ENCODE measurements at places on chromosomes 4 and X.

DNA sequence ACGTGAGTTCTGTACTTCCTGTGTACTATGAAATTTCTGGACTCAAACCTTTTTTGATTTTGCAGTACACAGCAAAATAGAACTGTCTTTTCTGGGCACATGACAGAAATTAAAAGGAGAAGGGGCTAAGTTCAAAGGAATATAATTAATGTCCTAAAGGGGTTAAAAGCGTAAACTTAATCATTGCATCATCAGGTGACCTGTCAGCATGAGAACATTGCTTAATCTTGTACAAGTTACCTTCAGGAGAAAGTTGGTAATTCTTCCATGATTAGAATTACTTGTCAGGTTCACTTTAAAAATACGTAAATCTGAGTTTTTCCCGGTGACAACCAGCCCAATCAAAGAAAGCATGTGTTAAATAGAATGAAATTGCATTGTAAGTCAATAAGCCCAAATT is 43.2 kb upstream of the PNPLA4 start:
- no peak for DNase-seq

DNA sequence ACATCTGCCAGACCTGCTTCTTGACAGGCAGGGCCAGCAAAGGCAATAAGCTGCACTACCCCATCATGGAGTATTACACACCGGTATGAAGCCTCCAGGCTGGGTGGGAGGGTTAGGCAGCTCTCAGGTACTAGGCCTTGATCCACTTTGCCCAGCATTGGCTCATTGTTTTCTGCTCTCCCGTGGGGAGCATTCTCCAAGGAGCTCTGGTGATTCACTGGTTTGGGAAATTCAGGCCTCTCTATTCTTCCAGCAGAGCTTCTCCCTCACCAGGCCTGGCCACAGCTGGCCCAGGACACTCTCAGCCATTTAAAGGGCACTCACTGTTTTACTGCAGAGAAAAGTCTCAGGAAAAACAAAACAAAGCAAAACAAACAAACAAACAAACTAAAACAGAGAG is 33.0 kb downstream of the DRP2 start:
- DNase-seq, result no peak

DNA sequence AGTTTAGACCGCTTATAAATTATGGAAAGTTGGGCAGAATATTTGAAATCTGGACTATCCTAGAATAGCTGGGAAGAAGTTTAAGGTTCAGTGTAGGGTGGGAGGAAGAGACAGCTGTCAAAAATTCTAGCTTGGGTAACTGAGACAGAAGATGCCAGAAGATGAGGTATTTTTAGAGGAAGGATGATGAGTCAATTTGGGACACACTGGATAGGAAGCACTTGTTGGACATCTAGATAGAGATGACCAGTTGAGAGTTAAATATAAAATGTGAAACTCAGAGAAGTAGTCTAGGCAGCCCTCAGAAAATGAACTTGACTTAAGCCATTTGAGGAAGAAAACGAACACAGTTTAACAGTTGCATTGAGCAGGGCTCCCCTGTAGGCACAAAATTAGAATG is 137.9 kb upstream of the MAP9 start:
- no peak for DNase-seq

DNA sequence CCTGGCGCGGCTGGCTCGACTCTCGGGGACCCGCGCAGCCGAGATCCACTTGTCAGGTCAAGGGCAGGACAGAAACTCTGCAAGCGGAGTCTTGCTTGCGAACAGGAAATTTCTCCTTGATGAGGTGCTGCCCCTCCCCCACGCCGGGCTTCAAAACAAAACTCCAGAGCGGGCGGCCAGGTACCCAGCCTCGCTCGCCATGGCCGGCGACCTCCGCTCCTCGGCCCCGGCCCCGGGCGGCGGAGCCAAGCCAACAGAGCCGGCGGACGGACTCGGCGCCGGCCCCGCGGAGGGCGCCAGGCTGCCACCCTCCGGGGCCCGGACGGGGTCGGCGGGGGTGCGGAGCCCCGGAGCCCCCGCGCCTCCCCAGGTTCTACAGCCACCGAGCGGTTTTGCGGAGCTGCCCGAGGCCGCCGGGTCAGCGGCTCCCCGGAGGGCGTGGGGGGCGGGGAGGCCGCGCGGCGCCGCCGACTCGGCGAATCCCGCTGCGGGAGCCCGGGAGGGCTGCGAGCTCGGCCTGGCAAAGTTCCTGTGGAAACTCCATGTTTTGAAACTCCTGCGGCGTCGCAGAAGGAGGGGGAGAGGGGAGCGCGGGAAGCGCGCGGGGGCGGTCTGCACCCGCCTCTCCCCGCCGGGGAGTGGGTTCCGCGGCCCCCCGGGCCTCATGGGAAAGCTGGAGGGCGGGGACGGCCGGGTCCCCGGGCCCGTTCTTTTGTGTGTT is 11.7 kb upstream of the BCOR start:
- DNase-seq, result no peak

DNA sequence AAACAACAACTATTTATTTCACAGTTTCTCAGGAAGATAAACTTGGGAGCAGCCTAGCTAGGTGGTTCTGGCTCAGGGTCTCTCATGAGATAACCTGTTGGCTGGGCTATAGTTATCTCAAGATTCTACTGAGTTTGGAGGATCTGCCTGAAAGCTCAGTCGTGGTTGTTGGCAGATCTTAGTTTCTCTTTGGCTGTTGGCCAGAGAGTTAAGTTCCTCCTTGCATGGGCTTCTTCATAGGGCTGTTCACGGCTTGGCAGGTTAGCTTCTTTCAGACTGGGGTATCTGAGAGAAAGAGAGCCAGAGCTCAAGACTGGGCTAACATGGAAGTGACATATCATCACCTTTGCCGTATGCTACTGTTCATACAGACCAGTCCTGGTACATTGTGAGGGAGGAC is 28.7 kb downstream of the SEC24B start:
- no peak for DNase-seq

DNA sequence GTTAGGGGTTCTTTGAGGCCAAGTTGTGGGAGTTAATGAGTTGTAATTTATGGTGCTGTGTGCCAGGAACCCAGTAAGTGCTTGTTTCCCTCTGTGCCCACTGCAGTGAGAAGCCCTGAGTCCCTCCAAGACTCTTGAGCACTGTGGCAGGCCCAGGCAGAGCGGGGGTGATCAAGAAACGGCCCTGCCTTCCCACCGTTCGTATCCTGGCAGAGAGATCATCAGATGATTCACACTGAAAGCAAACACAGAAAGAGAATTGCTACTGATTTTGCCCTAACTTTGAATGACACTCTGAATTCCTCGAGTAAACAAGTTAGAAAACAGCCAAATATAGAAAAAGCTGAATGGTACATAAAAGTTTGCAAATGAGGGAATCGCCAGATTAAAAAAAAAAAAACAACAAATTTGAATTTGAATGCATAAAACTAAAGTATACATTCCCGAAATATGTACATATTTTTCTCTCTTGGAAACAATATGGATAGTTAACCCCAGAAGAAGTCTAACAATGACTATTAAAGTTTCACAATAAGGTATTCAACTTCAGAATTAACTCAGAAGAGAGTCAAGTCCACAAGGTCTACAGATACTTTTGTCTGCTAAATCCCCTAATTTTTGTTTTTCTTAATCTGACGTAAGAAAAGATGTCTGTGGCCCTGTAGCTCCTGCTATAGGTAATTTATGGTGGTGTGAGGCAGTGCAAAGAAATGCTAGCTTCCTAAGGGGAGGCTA is 71.8 kb downstream of the AFAP1 start:
- DNase-seq, result no peak

DNA sequence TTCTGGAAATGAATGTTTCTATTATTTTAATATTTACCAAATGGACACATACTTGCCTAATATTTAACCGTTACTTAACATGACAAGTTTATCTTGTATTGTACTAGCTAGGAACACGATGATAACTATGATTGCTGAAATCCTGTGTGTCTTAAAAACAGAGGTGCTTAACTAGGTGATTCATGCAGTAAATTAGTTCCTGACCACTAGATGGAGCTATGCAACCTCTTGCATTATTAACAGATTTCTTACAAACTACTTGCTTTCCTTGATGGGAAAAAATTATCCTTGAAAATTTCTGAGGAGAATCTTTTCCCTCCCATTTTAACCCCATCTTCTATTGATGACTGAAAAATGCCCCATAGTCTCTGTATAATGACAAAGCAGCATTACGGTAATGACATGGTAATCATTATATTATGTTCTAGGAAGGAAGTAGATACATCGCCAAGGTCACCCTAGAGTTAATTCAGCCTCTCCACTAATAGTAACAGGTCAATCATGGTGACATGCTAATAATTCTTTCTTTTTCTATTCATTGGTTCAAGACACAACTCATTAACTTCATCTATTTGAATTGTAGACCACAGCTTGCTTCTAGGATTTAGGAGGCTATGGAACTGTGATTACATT is 844.2 kb downstream of the RAPGEF2 start:
- no peak for DNase-seq

GRCh38 chrX:18126971-18127370 is 93.7 kb downstream of the BEND2 start:
- no peak for DNase-seq

DNA sequence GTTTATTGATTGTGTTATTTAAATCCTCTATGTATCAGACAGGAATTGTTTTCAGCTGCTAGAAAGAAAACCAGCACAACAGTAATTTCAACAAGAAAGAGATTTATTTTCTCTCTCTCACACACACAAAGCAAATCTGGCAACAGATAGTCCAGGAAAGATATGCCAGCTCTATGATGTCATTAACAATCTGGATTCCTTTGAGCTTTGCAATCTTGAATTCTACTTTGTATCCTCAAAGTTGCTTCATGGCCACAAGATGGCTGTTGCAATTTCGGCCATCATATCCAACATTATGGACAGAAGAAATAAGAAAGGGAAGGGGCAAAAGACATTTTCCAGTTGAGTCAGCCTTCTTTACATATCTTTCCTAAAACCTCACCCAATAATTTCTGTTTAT is 19.8 kb upstream of the FMR1 start:
- DNase-seq, result no peak

- DNase-seq, result no peak
Measured at GRCh38 chr4:157013656-157014055, 42.1 kb upstream of the PDGFC start.

DNA sequence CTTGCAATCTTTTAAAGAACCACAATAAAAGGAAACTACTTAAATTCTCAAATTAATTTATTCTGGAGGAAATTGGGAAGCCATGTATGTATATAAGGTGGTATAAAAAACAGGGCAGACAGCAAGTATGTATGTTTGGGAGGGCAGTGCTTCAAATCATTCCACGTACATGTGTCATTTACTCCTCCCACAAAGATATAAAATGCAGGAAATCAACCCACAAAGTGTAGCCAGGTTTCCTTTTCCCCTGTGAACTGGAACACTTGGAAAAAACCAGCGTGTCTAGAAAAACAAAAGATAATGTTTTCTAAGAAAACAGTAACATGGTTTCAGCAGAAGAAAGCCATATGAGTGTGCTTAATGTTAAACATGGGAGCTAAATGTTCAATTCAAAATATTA is 156.7 kb upstream of the FAM47A start:
- no peak for DNase-seq

- DNase-seq, result no peak
Measured at GRCh38 chr4:40455340-40455902, 120.3 kb downstream of the CHRNA9 start.
